Regular cardiac myocyte (primary cell): ENCODE measurements at places on chromosomes 11 and 22. TPM values are rescaled to one million over a fixed set of nuclear protein-coding genes. Genes with fewer than 3 reads are reported as not detected.

MS4A4E gene
- not detected in 2 replicates for total RNA-seq

HBG1 gene
- total RNA-seq, result not detected in 2 replicates

VPREB3 gene
- not detected in 2 replicates for total RNA-seq

PRCP gene
- 30.9 and 64.0 TPM in 2 replicates for total RNA-seq

PPARA gene
- total RNA-seq, result 10.5 and 16.9 TPM in 2 replicates

TENM4 gene
- total RNA-seq, result 1.7 and 16.6 TPM in 2 replicates
